ENCODE measurements at places on chromosomes 12 and 14.

GRCh38 chr12:57236925-57237595 is 7.5 kb downstream of the SHMT2 start:
- DNase-seq, result no peak

DNA sequence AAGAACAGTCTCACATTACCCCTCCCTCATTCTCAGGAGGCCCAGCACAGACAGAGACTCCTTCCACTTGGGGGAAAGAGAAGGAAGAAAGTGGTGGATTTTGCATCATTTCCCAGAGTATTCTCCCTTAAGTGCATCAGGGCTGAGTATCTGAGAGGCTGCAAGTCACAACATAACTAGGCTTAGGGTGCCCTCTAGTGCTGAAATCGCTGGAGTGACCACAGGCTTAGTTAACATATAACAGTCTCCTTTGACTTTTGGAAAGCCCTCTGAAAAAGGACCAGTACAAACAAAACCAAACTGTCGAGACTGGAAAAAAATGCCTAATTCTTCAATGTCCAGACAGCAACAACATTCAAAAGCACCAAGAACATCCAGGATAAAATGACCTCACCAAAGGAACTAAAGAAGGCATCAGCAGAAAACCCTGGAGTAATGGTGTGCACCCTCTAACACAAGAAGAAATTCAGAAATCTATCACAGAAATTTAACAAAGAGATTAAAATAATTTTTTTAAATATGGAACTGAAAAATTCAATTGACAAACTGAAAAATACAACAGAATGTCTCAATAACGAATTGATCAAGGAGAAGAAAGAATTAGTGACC is 412.3 kb downstream of the RPS29 start:
- DNase-seq, result no peak

GRCh38 chr12:42085594-42085993 is 59.1 kb downstream of the GXYLT1 start:
- no peak for DNase-seq

DNA sequence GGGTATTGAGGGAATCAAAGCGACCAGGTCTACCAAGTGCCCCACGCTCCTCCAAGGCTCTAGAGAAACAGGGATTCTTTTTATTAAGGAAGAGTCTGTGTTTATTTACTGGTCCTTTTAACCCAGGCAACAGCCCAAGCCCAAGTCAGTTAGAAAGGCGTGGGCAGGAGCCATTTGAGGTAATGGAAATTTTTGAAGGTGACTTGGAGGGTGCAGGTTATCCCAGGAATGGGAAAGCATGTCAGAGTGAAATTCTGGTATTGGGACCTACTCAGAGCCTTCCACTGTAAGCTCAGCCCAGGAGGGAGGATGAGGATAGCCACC is 2.9 kb downstream of the SLC6A12 start:
- DNase-seq, result no peak

- no peak for DNase-seq
Measured at GRCh38 chr14:68957775-68958174, 21.3 kb downstream of the ACTN1 start.

DNA sequence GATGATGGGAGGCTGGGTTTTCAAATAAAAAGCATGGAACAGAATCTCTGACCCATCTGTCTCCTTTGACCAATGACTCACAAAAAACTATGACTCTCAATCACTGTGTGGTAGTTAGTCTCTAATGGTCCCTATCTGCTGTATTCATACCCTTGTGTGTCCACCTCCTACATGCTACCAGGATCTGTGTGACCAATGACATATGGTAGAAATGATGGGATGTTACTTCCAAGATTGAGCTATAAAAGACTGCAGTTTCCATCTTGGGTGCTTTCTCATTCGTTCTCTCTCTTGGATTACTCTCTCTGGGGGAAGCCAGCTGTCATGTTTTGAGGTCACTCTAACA is 144.7 kb upstream of the BTG1 start:
- no peak for DNase-seq

GRCh38 chr12:121278169-121279070 is 18.1 kb downstream of the CAMKK2 start:
- DNase-seq, result no peak

DNA sequence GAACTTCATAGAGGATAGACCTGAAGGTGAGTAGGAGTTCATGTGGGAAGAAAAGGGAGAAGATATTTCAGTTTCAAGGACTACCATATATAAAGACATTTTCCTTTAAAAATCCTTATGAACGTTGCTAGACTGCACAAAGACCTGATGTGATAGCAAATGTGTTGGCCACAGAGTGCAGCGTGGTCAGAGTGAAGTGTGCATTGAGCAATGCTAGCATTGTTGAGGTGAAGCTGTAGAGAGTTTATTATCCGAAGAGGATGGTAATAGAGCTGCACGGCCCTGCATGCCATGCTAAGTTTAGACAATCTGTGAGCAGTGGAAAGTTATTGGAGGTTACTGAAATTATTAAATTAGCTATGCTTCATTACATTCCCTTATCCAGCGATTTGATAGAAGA is 413.0 kb downstream of the CCDC91 start:
- DNase-seq, result no peak

DNA sequence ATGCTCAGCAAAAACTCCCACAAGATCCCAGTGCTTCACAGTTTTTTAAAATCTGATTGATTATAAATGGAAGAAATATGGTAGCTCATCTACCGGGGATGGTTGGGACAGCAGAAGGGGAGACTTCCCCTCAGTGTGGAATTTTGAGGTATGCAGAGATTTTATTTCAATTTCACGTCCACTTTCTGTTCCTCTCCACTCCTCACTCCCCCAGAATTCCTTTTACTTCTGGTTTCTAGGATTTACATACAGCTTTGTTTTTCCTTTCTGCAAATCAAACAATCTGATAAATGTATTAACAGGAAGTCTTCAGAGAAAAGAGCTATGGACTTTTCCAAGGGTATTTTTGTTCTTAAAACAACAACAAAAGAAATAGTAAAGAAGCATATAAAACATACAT is 181.5 kb upstream of the ARHGAP5 start:
- DNase-seq, result no peak

DNA sequence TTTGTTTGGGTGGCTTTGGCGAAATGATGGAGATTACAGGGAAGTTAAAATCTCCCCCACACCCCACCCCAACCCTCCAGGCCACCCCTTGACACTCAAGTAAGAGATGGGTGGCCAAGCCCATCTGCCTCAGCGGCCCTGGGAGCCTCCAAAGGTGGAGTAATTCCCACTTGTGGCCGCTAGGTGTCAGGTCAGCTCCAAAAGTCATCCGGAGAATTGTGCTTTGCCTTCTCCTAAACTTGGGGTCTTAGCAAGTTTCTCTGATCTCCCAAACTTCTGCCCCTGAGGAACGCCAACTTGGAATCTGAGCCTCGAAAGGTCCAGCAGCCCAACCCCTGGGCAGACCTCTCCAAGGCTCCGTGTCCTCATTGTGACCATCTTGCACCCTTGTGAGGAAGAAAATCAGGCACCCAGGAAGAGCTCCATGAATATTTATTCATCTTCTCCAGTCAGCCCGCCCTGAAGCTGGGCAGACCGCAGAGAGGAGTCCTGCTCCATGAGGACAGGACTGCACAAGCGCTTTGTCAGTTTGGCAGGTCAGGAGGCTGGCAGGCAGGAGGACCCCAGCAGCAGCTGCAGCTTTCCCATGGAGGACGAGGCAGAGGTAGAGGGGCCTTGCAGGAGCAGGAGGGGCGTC is 46.7 kb downstream of the LRRC74A start:
- peak; percentile 57 for DNase-seq

GRCh38 chr12:62862259-62862881 is 72.6 kb downstream of the PPM1H start:
- DNase-seq, result no peak

DNA sequence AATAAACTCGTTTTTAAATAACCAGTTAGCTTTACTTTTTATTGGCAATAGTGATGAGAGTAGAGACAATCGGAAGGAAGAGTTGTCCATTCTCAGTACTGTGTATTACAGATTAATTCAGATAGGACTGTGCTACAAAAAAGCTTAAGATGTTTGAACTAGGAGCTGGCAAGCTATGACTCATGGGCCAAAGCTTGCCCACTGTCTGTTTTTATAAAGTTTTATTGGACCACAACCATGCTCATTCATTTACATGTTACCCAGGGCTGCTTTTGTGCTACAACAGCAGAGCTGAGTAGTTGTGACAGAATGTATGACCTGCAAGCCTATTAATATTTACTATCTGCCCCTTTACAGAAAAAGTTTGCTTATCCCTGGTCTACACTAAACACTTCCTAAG is 19.4 kb downstream of the GNS start:
- DNase-seq, result no peak

GRCh38 chr12:14431975-14432374 is 66.5 kb downstream of the ATF7IP start:
- DNase-seq, result no peak

- DNase-seq, result no peak
Measured at GRCh38 chr12:90250766-90251165, 542.1 kb upstream of the ATP2B1 start.

DNA sequence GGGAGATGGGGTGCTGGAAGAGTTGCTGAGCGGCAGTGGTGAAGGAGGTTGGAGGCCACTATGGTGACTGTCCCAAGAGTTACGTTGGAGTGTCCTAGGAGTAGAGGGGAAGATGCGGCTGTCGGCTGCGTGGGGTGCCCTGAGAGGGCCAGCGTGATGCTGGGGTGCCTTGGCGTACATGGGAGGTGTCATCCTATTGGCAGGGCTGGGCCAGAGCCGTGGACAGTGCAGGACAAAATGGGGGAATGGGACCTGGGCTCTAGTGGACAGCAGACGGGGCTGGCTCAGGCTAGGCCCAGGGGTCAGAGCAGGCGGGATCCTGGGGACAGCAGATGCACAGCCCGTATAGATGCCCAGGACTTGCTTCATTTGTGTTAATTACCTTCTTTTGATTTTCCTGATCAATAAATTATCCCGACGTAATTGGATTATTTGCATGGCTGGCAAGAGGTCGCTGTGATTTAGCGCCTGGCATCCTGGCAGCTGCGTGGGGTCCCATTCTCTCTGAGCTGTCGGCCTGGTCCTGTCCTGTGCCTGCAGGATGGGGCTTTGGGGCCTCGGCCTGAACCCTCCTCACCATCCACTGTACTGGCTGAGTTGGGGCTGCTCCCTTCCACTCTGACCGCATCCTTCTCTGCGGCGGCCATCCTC is 203.9 kb upstream of the C14orf180 start:
- no peak for DNase-seq

DNA sequence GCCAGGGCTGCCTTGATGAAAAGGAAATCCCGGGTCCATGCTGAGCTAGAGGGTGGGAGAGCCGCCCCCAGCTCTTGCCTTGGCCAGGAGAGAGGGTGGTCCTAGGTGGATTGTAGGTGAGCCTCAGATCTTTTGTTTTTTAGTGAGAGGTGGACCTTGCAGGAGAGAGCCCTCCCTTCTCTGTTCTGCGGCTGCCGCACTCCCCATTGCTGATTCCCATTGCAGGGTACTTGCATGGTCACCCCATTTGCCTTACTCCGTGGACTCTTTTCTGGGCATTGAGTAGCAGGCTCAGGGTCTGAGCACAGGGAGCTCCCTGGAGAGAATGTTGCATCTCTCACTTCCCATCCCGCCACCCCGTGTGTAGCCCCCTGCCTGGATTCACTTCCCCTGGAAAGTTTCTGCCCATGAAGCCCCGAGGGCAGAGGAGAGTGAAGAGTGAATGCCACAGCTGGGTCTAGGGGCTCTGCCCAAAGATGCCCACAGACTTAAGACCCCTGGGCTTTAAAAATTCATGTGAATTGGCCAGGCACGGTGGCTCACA is 10.2 kb downstream of the VASH1 start:
- no peak for DNase-seq
